ENCODE measurements at places on chromosomes 13 and 19.

DNA sequence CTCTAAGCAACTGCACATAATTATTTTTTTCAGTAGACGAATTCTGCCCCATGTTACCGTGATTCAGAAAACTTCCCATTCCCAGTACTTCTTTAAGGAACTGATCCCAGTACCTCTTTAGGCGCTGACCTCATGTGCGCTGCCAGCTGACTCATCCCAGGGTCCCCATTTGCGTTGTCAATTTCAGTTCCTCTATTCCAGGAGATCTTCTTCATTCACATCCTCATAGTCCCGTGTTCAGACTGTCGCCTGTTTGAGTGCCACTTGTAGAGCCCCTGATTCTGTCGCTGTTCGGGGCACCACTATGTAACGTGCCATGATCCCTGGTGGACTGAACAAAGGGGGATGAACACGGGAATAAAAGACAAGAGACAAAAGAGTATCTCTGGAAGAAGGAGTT is 16.4 kb downstream of the FPR3 start:
- DNase-seq, result peak; percentile 77

- no peak for DNase-seq
These were observed 569.9 kb downstream of the UQCRFS1 start for GRCh38 chr19:28642787-28643683.

GRCh38 chr13:110555601-110556223 is 5.8 kb downstream of the RAB20 start:
- DNase-seq, result no peak

- no peak for DNase-seq
These were observed 3.8 kb upstream of the SLC25A42 start for GRCh38 chr19:19059837-19060611.

DNA sequence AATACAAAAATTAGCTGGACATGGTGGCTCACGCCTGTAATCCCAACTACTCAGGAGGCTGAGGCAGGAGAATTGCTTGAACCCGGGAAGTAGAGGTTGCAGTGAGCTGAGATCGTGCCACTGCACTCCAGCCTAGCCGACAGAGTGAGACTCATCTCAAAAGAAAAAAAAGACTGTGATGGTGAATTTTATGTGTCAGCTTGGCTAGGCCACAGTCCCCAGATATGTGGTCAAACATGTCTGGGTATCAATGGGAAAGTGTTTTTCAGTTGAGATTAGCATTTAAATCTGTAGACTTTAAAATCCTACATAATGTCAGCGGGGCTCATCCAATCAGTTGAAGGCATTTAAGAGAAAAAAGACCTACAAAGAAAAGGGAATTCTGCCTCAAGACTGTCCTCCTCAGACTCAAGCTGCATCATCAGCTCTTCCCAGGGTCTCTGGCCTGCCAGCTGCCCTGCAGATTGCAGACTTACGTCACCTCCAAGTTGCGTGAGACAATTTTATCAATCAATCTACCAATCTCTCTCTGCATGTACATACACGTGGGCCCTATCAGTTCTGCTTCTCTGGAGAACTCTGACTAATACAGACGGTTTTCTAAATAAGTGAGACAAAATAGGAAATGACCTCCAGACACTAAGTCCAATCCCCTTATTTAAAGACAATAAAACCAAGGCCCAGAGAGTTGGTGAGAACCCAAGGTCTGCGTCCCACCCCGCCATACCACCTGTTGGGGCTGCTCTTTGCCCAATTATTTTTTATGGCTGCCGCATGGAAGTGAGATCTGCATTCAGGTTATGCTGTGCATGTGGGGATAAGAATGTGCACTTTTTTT is 99.2 kb downstream of the ABCC4 start:
- DNase-seq, result no peak

GRCh38 chr13:30623392-30623791 is 5.7 kb downstream of the USPL1 start:
- no peak for DNase-seq

DNA sequence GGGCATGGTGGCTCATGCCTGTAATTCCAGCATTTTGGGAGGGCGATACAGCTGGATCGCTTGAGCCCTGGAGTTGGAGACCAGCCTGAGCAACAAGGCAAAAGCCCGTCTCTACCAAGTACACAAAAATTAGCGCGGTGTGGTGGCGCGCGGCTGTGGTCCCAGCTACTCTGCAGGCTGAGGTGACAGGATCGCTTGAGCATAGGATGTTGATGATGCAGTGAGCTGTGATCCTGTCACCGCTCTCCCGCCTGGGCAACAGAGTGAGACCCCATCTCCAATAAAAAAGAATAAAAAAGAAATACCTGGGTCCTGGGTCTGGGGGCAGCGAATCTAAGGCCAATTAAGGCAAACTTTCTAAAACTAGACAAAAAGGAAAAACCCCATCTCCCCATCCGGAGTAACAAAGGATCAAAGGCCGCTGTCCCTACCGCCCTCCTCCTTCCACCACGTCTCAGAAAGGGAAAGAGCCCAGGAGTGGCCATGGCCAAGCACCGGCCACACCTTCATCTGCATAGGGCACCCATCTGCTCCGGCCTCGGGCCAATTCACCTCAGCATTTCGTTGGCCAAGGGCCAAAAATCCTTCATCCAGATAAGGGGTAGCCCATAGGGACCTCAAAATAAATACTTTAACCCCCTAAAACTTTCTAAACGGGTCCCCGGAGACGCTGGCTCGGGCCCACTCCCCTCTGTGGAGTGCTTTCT is 851 bp downstream of the ZNF320 start:
- DNase-seq, result no peak

- DNase-seq, result no peak
These were observed 841 bp upstream of the ZNF223 start for GRCh38 chr19:44050740-44051649.

- DNase-seq, result no peak
These were observed 3.6 kb upstream of the LIN7B start for GRCh38 chr19:49110567-49110966.

DNA sequence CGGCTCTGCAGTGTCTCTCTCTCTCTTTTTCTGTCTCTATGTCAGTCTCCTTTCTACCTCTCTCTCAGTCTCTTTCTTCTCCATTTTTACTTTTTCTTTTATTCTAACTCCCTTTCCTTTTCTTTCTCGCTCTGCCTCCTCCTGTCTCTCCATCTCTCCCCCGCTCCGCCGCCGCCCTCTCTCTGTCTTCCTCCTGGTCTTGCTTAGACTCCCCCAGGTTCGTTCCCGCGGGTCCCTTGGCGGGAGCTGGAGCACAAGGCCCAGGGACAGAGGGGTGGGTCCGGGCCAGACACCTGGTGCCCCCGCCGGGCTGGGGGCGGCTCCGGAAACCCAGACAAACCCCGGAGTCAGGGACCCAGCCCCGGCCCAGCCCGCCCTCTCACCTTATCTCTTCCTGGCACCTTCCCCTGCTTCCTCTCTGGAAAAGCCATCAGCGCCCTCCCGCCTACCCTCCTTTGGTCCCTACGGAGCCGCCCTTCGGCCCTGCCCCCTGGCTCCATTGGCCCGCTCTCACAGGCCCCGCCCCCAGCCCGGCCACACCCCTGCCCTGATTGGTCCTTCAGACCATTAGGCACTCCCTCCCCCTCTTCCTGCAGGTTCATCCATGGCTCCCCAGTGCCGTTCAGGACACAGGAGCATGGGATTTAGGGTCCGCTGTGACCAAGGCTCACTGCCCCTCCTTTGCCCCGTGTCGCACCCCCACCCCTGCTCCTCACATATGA is 15.4 kb upstream of the NOP53 start:
- DNase-seq, result no peak

- DNase-seq, result no peak
These were observed 1.3 kb upstream of the PCDH9 start for GRCh38 chr13:67231289-67232000.

DNA sequence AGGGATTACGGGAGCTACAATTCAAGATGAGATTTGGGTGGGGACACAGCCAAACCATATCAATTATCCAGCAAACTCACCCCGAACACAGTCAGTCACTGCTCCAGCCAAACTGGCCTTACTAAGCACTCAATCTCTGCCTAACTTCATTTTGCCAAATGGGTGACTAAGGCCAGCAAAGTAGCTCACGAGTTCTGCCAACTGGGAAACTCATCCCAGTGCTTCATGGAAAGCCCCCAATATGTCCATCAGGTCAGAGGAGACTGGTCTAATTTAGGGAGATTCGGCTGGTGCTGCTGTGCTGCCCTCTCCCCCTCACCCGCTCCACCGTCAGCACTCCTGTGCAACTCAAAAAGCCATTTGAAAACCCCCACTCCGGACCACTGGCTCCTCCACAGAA is 324.0 kb downstream of the FOXO1 start:
- no peak for DNase-seq

- no peak for DNase-seq
These were observed 44.5 kb downstream of the SCEL start for GRCh38 chr13:77579959-77580358.

GRCh38 chr13:107587681-107588080 is 627.7 kb downstream of the LIG4 start:
- DNase-seq, result no peak

All from ascending aorta (tissue), 2 donors.